SJCRH30 (cell line): ENCODE measurements at places on chromosomes 7 and 10. TPM values are rescaled to one million over a fixed set of nuclear protein-coding genes. Genes with fewer than 3 reads are reported as not detected.

GRCh38 chr7:127704211-127704610, 52.2 kb downstream of the SND1 start:
- H3K36me3 ChIP-seq: peaks cover 68% of the 10 kb centered on the region
- no peak for DNase-seq
- no peaks in the 10 kb centered on the region for H3K4me1 ChIP-seq
- H3K27ac ChIP-seq: no peak overlapping the region

DNA sequence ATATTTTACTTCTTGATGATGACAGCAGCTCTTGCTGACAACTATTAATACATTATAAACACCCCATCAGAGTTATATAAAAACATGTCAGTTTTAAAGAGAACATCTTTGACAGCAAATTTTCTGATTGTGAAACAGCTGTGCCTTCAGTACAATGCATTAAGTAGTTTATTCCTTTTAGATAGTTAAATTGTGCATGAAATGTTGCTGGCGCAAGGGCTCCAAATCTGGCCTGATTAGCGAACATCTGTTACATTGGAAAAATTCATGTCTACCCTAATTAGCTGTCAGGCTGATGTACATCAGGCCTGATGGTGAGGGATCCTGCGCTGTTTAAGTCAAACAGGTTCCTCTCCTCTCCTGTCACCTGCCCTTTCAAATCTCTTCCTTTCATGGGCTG, 171.9 kb upstream of the SP8 start:
- H3K4me1 ChIP-seq: no peaks in the 10 kb centered on the region
- no peak overlapping the region for H3K27ac ChIP-seq
- H3K36me3 ChIP-seq: no peaks in the 10 kb centered on the region
- no peak for DNase-seq
- no peaks in the 10 kb centered on the region for H3K27me3 ChIP-seq

DNA sequence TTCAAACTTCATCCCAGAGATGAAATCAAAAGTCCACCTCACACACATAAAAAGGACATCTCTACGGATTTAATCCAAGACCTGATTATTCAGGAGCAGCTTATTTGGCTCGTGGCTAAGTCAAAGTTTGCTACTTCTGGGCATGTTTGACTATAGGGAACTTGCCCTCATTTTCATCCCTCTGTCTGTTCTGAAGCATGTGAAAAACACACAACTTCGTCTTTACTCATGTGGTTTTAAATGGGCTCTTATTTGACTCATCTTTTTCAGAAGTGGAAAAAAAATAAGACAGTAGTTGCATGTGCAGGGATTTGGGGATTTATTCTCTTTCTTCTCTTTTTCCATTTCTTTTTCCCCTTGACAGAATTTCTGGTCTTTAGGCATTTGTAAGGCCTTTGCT, 295.9 kb downstream of the TFEC start:
- H3K4me1 ChIP-seq: no peaks in the 10 kb centered on the region
- H3K4me3 ChIP-seq: no peak overlapping the region
- no peaks in the 10 kb centered on the region for H3K27me3 ChIP-seq
- H3K27ac ChIP-seq: no peak overlapping the region

DNA sequence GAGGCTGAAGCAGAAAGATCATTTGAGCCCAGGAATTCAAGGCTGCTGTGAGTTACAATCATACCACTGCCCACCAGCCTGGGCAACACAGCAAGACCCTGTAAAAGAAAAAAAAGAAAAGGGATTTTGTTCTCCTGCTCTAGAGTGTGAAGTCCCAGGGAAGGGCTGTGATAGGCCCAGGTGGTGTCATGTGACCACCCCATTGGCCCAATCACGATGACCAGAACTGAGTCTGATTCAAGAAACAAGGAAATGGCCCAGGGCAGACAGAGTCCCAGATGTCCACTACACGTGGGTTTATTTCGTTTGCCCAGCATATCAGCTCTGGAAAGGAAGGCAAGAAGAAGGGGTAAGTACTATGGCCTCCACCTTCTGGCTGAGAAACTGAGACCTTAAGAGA, 81.3 kb upstream of the CUX1 start:
- no peaks in the 10 kb centered on the region for H3K36me3 ChIP-seq
- peak; percentile 38 for DNase-seq
- no peaks in the 10 kb centered on the region for H3K27me3 ChIP-seq
- no peak overlapping the region for H3K4me3 ChIP-seq
- peaks cover 10% of the 10 kb centered on the region for H3K4me1 ChIP-seq

GRCh38 chr10:77836299-77836820, 90.2 kb downstream of the DLG5 start:
- H3K27me3 ChIP-seq: no peaks in the 10 kb centered on the region
- peaks cover 10% of the 10 kb centered on the region for H3K36me3 ChIP-seq
- no peak overlapping the region for H3K27ac ChIP-seq
- DNase-seq: no peak
- H3K4me1 ChIP-seq: no peaks in the 10 kb centered on the region
- H3K4me3 ChIP-seq: no peak overlapping the region

GRCh38 chr7:106009503-106010226, 46.6 kb downstream of the CDHR3 start:
- no peak overlapping the region for H3K27ac ChIP-seq
- H3K4me1 ChIP-seq: no peaks in the 10 kb centered on the region
- no peaks in the 10 kb centered on the region for H3K36me3 ChIP-seq
- DNase-seq: peak; percentile 92
- no peaks in the 10 kb centered on the region for H3K27me3 ChIP-seq
- H3K4me3 ChIP-seq: peak overlapping the region; percentile 29

Gene SMO
- total RNA-seq: 40.5 and 43.2 TPM in 2 replicates

DNA sequence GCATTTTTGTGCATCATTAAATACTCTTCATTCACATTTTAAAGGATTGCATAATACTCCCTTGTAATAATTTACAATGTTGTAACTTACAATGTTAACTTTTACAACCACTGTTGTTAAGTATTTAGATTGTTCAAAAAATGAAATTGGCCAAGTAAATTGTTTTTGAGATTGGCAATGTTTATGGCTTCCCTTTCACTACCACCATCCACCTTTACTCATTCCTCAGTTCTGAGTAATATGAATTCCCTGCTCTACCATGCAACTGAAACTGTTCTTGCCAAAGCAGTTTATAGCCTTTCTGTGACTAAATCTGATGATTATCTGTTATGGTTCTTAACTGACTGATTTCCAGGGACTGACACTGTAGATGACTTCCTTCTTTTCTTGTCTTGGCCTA, 80.5 kb upstream of the TMEM106B start:
- no peaks in the 10 kb centered on the region for H3K36me3 ChIP-seq
- no peak for DNase-seq
- H3K27ac ChIP-seq: no peak overlapping the region
- H3K4me3 ChIP-seq: no peak overlapping the region

GRCh38 chr10:76168437-76168836, 737.0 kb downstream of the LRMDA start:
- H3K36me3 ChIP-seq: no peaks in the 10 kb centered on the region
- no peaks in the 10 kb centered on the region for H3K4me1 ChIP-seq
- no peak for DNase-seq
- H3K27ac ChIP-seq: no peak overlapping the region

DNA sequence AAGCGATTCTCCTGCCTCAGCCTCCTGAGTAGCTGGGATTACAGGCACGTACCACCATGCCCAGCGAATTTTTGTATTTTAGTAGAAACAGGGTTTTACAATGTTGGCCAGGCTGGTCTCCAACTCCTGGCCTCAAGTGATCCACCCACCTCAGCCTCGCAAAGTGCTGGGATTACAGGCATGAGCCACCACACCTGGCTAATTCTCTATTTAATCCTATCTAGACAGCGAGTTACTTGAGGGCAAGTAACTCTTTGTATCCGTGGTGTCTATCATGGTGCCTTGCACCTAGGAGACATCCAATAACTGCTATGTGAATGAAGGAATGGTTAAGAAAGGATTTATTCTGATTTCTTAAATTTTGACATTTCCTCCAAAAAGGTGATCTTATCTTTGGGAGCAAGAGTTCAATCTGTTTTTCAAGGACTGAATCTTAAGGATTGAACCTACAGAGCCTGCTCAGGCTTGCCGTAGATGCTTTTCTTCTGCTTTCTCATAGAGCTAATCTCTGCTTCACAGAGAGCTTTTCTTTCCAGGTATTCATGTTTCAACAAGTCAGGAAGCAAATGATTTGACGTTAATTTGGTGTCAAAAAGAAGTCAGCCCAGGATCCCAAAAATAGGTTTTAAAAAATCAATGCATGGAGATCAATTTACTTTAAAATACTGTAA, 101.6 kb downstream of the CUL2 start:
- no peaks in the 10 kb centered on the region for H3K4me1 ChIP-seq
- no peaks in the 10 kb centered on the region for H3K27me3 ChIP-seq
- no peak for DNase-seq
- H3K36me3 ChIP-seq: no peaks in the 10 kb centered on the region
- H3K4me3 ChIP-seq: no peak overlapping the region

DNA sequence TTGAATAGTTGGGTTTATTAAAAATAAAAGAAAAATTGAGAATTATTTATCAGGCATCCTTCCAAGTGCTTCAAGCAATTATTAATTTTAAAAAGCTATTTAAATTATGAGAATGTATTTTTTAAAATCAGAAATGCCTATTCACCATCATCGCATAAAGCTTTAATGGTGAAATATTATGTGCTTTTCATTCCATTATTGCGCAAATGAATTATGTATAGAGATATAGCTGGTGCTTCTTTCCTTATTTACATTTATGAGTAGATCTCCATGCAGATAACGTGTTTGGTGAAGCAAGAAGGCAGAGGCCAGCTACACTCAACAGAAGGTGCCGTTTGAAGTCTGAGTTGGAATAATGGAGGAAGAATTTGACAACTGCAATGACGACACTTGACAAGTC, 549.1 kb upstream of the DPP6 start:
- no peak overlapping the region for H3K27ac ChIP-seq
- no peaks in the 10 kb centered on the region for H3K27me3 ChIP-seq
- no peak overlapping the region for H3K4me3 ChIP-seq
- H3K36me3 ChIP-seq: no peaks in the 10 kb centered on the region
